HFFc6 (cell line): ENCODE measurements at places on chromosomes 5 and 9. TPM values are rescaled to one million over a fixed set of nuclear protein-coding genes. Genes with fewer than 3 reads are reported as not detected.

DNA sequence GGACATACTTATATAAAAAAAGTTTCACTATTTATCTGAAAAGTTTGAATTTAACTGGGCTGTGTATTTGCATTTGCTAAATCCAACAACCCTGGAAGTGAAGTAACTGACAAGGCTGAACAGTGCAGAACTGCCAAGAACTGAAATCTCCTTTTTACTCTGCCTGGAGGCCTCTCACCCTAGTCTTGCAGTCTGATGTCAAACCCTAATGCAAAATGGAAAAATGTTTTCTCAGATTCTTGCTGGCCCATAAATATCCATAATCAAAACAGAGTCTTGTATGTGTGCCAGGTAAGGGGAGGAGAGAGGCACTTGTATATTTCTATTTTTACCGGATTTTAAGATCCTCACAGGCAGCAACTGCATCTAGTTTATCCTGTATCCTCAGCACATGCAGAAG is 432.7 kb upstream of the KLF4 start:
- no peaks in the 10 kb centered on the region for H3K4me1 ChIP-seq
- no peaks in the 10 kb centered on the region; the same call in 1 of the 2 replicates for H3K27me3 ChIP-seq
- H3K36me3 ChIP-seq: no peaks in the 10 kb centered on the region

DNA sequence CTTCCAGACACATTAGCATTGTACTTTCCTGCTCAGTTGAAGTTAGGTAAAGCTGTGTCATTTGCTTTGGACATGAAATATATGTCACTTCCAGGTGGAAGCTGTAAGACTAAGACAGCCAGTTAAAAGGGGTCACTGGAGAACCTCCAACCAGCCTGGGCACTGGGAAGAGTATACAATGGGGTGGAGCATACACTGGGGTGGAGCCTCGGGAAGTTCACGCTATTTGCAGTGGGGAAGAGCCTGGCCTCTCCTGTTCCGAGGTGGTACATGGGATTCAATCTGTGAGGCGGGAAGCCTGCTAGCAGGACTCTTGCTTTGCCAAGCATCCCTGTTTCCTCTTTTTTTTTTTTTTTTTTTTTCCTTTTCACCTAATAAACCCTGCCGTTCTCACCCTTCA is 145.3 kb downstream of the TTC39B start:
- peaks cover 9% of the 10 kb centered on the region for H3K4me1 ChIP-seq
- no peak overlapping the region for H3K4me3 ChIP-seq
- no peak for DNase-seq
- no peak overlapping the region for H3K27ac ChIP-seq
- H3K36me3 ChIP-seq: no peaks in the 10 kb centered on the region
- H3K27me3 ChIP-seq: peaks cover 3% of the 10 kb centered on the region

DNA sequence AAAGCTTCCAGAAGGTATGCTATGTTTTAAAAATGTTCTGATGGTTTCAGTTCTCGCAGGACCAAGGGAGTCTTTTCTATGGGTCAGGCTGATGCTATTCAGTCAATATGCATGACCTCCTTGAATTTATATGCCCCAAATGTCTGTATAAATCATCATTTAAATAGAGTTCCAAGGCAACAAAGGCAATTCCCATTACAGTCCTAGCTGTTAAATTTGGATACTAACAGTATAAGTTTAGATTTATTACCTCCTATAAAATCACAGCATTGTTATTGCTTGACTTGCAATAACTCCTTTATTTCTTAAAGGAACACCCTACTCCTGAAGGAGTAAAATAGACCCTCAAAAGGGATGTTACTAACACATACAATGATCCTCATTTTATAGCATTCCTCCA is 387.7 kb upstream of the CHD1 start:
- H3K27me3 ChIP-seq: no peaks in the 10 kb centered on the region
- H3K36me3 ChIP-seq: no peaks in the 10 kb centered on the region
- no peak for DNase-seq
- no peaks in the 10 kb centered on the region for H3K4me1 ChIP-seq
- H3K4me3 ChIP-seq: no peak overlapping the region

GRCh38 chr5:172420235-172420939 is 33.9 kb downstream of the SH3PXD2B start:
- H3K4me3 ChIP-seq: no peak overlapping the region
- peaks cover 6% of the 10 kb centered on the region for H3K36me3 ChIP-seq
- H3K4me1 ChIP-seq: peaks cover 47% of the 10 kb centered on the region
- H3K27me3 ChIP-seq: peaks cover 3% of the 10 kb centered on the region; the same call in 1 of the 2 replicates

The FAXDC2 gene
- 3.7 and 5.2 TPM in 2 replicates for total RNA-seq

The PCA3 gene
- not detected in 3 replicates for total RNA-seq

The CWC27 gene
- 19.6 to 25.4 TPM (median 21.5 TPM) in 3 replicates for total RNA-seq

The CREBRF gene
- 10.5 to 16.8 TPM (median 11.1 TPM) in 3 replicates for total RNA-seq

DNA sequence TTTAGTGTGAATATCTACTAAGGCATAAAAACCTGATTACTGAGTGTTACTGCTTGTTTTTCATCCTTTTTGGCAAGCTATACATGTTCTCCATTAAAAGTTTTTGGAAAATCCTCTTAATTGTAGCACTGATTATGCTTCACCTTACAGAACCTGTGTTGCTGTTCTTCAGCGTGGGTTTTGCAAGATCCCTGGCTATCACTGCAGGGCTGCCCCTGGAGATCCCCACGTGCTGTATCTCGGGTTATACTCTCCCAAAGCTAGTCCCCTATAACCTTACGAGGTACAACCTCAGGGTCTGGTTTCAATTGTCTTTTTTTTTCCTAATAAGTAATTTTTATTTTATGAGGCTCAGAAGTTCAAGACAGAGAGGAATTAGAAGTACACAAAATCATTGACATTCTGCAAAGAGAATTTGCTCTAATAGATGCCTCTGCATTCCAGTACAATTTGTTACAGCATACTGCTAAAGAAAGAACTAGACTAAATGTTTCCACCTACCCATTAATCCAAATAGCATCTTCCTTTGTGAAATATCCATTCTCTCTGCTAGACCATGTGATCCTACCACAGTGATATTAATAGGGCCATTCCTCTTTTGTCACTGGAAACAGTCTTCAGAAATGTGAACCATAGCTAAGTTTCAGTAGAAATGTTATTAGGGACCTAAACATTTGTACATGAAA is 25.8 kb upstream of the CAMK4 start:
- peaks cover 7% of the 10 kb centered on the region; the same call in 1 of the 2 replicates for H3K4me1 ChIP-seq
- no peak overlapping the region for H3K27ac ChIP-seq
- no peak overlapping the region for H3K4me3 ChIP-seq
- H3K36me3 ChIP-seq: no peaks in the 10 kb centered on the region
- no peak for DNase-seq
- peaks cover 1% of the 10 kb centered on the region; the same call in 1 of the 2 replicates for H3K27me3 ChIP-seq

DNA sequence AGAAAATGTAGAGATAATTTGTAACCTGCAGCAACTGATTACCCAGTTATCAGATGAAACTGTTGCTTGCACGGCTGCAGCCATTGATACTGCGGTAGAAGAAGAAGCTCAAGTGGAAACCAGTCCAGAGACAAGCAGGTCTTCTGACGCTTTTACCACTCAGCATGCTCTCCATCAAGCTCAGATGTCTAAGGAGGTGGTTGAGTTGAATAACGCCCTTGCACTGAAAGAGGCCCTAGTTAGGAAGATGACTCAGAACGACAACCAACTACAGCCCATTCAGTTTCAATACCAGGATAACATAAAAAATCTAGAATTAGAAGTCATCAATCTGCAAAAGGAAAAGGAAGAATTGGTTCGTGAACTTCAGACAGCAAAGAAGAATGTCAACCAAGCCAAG is 1.7 kb downstream of the KIF4B start:
- no peak for DNase-seq
- peaks cover 14% of the 10 kb centered on the region; the same call in 1 of the 2 replicates for H3K27me3 ChIP-seq
- H3K4me3 ChIP-seq: no peak overlapping the region
- H3K36me3 ChIP-seq: no peaks in the 10 kb centered on the region

DNA sequence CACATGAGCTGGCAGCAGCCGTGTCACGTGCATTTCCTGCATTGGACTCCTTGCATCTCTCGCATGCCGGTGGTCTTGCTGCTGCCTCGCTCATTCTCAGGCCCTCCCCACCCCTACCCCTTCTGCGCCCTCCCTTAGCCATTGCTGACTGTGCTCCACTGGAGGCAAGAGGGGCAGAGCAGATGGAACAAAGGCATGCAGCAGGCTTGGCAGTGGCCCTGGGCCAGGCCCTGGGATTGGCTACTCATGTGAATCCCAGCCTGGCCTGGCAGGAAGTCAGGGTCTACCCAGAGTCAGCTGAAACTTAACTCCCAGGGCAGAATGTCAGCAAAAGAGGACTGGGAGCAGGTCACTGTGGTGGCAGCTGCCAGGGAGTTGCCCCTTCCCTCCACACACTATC is 62.3 kb downstream of the TSTD2 start:
- H3K4me3 ChIP-seq: no peak overlapping the region
- DNase-seq: no peak
- no peaks in the 10 kb centered on the region for H3K36me3 ChIP-seq

- H3K4me1 ChIP-seq: peaks cover 52% of the 10 kb centered on the region
- DNase-seq: no peak
- no peaks in the 10 kb centered on the region; the same call in none of the 2 replicates for H3K27me3 ChIP-seq
- H3K4me3 ChIP-seq: peak overlapping the region; percentile 96
Observed at GRCh38 chr9:124869466-124869985, 7.6 kb downstream of the ARPC5L start.

The TEK gene
- total RNA-seq: 1.9 to 9.1 TPM (median 3.5 TPM) in 3 replicates

The MATR3 gene
- total RNA-seq: 139 to 200 TPM (median 179 TPM) in 3 replicates

DNA sequence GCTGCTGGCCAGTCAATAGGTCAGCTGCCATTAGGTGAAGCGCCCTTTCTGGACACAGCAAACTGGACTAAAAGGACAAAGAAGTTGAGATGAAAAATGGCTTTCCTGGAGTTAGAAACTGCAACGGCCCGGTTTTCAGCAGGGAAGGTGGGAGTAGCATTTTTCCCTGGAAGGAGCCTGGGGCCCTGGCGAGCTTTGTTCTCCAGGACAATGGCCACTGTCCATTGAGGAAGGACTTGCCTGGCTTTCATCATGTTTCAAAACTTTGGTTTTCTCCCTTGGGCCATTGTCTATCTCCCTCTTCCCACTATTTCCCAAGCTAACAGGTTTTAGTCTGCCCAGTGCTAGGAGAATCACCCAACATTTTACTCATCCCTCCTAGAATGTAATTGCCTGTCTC is 56.2 kb downstream of the MOCS2 start:
- no peak overlapping the region for H3K4me3 ChIP-seq
- peaks cover 29% of the 10 kb centered on the region for H3K36me3 ChIP-seq
- DNase-seq: no peak
- H3K27me3 ChIP-seq: no peaks in the 10 kb centered on the region
- H3K27ac ChIP-seq: no peak overlapping the region

The EQTN gene
- not detected in 3 replicates for total RNA-seq

The EGFLAM gene
- total RNA-seq: 0.69 to 5.8 TPM (median 1.2 TPM) in 3 replicates

DNA sequence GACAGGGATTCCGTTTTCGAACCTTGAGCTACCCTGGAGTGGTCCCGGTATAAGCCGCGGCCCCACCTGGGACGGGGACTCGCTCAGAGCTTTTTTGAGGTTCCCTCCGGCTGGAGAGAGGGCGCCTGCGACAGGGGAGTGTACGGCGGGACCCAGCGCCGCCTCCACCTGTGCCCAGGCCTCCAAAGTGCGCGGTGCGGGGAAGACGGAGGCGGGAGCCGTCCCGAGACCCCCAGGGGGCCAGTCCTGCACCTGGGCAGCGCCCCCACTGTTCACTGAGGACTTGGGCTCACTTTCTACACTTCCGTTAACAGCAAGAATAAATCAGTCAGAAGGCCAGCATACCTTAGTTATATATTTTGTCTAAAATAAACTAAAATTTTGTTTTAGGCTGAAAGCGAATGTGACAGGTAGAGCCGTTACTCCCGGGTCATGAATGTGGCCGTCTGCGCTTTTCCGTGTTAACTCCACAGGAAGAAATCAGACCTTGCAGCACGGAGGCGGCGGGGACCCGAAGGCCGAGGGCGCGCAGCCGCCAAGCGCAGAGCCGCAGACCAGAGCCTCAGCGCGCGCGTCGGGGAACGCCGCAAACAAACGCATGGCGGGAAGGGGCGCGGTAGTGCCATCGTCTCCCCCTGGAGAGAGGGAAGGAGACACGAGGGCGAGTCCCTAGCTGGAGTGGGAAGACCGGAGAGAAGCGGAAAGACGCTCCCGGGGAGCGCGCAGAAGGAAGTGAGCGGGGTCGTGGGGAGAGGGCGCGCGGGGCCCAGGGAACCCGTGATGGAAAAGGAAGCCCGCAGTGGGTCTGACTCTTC is 14.1 kb downstream of the TRIM7 start:
- H3K27ac ChIP-seq: peak overlapping the region; percentile 94
- DNase-seq: no peak
- peaks cover 37% of the 10 kb centered on the region for H3K4me1 ChIP-seq
- no peaks in the 10 kb centered on the region for H3K36me3 ChIP-seq
- peaks cover 19% of the 10 kb centered on the region for H3K27me3 ChIP-seq

GRCh38 chr5:82218374-82219156 is 59.6 kb downstream of the RPS23 start:
- no peaks in the 10 kb centered on the region for H3K27me3 ChIP-seq
- DNase-seq: no peak
- no peak overlapping the region for H3K27ac ChIP-seq
- no peak overlapping the region for H3K4me3 ChIP-seq

DNA sequence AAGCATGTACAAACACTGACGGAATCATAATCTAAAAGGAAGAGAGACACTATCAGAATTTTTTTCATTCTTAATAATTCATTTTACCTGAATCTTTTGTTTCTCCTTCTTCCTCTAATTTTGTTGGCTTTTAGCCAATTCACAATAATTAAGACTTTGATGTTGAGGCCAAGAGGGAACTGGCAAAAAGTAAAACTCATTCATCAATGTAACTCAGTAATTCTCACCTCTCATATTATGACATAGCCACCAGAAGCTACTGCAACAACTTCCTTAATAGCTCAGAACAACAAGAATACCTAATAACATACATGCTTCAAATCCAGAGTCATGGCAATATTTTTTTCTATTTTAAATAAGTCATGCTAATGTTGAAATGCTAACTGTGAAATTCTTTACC is 64.5 kb downstream of the MCTP1 start:
- peaks cover 3% of the 10 kb centered on the region; the same call in 1 of the 2 replicates for H3K27me3 ChIP-seq
- no peak for DNase-seq
- no peaks in the 10 kb centered on the region for H3K36me3 ChIP-seq
- no peak overlapping the region for H3K27ac ChIP-seq
- H3K4me1 ChIP-seq: no peaks in the 10 kb centered on the region
- no peak overlapping the region for H3K4me3 ChIP-seq

DNA sequence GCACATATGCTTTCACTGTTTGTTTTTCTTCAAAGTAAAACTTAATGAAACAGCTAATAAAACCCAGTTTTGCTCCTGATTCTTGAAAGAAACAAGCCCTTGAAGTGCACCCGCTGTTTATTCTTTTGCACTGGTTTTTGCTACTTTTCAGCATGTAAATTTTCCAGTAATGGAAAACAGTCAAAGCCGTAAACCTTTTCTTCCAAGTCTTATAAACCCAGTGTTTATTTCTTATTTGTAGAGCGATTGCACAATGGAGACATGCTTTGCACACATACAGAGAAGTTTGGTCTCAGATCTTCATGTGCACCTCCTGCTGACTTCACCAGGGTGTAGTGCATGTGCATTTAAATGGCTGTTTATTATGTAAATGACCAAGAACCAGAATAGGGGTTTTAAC is 51.8 kb downstream of the ATG10 start:
- no peaks in the 10 kb centered on the region for H3K36me3 ChIP-seq
- DNase-seq: no peak
- no peaks in the 10 kb centered on the region for H3K27me3 ChIP-seq
- H3K4me1 ChIP-seq: no peaks in the 10 kb centered on the region
- no peak overlapping the region for H3K27ac ChIP-seq
- H3K4me3 ChIP-seq: no peak overlapping the region

The PCDHB5 gene
- total RNA-seq: 0.23 and 0.43 TPM in 2 replicates

- H3K4me1 ChIP-seq: no peaks in the 10 kb centered on the region
- H3K27me3 ChIP-seq: no peaks in the 10 kb centered on the region; the same call in 1 of the 2 replicates
- H3K4me3 ChIP-seq: no peak overlapping the region
- no peak for DNase-seq
- no peaks in the 10 kb centered on the region for H3K36me3 ChIP-seq
- no peak overlapping the region for H3K27ac ChIP-seq
Observed at GRCh38 chr5:156008844-156009243, 318.1 kb upstream of the SGCD start.

GRCh38 chr9:16848179-16848578 is 22.3 kb downstream of the BNC2 start:
- H3K4me1 ChIP-seq: peaks cover 10% of the 10 kb centered on the region; the same call in 1 of the 2 replicates
- no peak for DNase-seq
- no peak overlapping the region for H3K27ac ChIP-seq
